ENCODE measurements at places on chromosomes 12 and 14.

- no peak for DNase-seq
Observed at GRCh38 chr12:58889557-58889956, 30.7 kb downstream of the LRIG3 start.

DNA sequence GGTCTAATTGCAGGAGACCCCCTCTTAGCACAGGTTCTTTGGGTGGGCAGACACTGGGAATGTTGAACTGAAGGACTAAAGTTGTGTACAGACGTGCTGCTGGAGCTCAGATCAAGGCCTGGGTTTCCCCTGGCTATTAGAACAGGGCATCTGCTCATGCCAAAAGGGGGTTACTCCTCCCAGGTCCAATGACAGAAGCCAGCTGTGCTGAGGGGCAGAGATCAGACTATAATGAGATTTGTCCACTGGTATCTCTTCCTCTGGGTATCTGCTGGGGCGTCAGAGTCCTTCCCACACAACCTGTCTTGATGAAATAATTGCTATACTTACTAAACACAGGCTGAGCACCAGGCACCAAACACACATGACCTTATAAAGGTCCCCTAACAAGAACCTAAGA is 42.6 kb downstream of the LTBP2 start:
- DNase-seq, result peak; percentile 20

GRCh38 chr12:94262228-94263010 is 114.0 kb downstream of the PLXNC1 start:
- DNase-seq, result peak; percentile 99

GRCh38 chr14:68547305-68548193 is 245.3 kb downstream of the ZFP36L1 start:
- DNase-seq, result peak; percentile 94

- DNase-seq, result peak; percentile 15
Observed at GRCh38 chr12:58671196-58671595, 249.1 kb downstream of the LRIG3 start.

DNA sequence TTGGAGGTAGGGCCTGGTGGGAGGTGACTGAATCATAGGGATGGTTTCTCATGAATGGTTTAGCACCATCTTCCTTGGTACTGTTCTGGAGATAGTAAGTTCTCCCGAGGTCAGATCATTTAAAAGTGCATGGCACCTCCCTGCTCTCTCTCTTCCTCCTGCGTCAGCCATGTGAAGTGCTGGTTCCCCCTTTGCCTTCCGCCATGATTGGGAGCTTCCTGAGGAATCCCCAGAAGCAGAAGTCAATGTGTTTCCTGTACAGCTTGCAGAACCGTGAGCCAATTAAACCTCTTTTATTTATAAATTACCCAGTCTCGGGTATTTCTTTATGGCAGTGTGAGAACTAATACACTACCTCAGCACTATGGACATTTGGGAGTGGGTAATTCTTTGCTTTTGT is 4.8 kb upstream of the LGMN start:
- DNase-seq, result no peak

DNA sequence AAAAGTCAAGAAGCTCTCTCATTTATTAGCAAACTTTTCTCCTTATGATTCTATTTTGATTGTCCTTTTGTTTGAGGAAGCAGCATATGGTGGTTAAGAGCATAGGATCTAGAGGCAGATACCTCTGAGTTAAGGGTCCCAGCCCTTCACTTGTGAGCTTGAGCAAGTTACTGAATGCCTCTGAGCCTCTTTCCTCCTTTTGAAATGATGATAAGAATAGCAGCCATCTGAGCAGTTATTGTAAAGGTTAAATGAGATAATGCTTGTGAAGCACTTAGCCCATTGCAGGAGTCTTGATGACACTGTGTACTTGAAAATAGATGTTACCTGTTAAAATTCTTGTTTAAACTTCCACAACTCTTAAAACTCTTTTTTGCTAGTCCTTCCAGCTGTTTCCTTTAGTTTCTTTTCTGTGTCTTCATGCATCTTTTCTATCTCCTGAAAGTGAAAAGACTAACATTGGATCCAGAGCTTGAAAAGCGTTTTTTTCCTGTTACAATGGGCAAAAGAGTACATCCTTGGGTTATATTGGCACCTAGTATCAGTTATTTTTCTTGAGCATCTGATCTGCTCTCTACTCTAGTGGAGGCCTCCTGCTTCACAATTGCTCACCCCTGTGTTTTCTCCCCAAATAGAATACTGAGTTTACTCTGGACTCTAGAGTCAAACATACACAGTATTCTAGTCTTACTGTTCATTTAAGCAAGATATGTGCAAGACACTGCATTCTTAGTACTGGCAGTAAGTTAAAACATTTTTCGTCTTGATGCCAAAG is 3.1 kb downstream of the HIF1A start:
- peak; percentile 64 for DNase-seq

- DNase-seq, result peak; percentile 44
Observed at GRCh38 chr14:65302571-65303189, 109.8 kb upstream of the FUT8 start.

GRCh38 chr14:73755434-73756014 is 41.3 kb upstream of the PNMA1 start:
- no peak for DNase-seq

Data from amniotic epithelial cell (primary cell).